Activated T-helper 1 cell treated with anti-CD3 and anti-CD28 coated beads, Interleukin-12 subunit alpha, Interleukin-12 subunit beta, Interleukin-2, Interleukin-4 antibody, amounts not matched to agents 30 ng/mL and 10 ng/mL and 1 ng/mL, durations not matched to agents 14 hours and 24 hours and 36 hours (primary cell): ENCODE measurements at places on chromosomes 2 and 18. TPM values are rescaled to one million over a fixed set of nuclear protein-coding genes. Genes with fewer than 3 reads are reported as not detected.

Gene DUSP19
- 1.0 and 1.7 TPM in 2 replicates for total RNA-seq

- no peak overlapping the region for H3K4me3 ChIP-seq
- H3K27ac ChIP-seq = no peak overlapping the region
- no peaks in the 10 kb centered on the region for H3K4me1 ChIP-seq
- H3K27me3 ChIP-seq = no peaks in the 10 kb centered on the region
- H3K36me3 ChIP-seq = no peaks in the 10 kb centered on the region
These were observed 105.7 kb upstream of the TEX51 start for GRCh38 chr2:126792993-126793392.

GRCh38 chr2:228352048-228352447 is 170.6 kb upstream of the SPHKAP start:
- DNase-seq = no peak
- H3K27ac ChIP-seq = no peak overlapping the region
- H3K4me1 ChIP-seq = no peaks in the 10 kb centered on the region
- H3K27me3 ChIP-seq = no peaks in the 10 kb centered on the region
- no peaks in the 10 kb centered on the region for H3K36me3 ChIP-seq

Gene DUSP2
- total RNA-seq = 494 and 500 TPM in 2 replicates
